ENCODE measurements at places on chromosomes 2 and 18.

- peak; percentile 35 for DNase-seq
Observed at GRCh38 chr2:227774011-227774624, 28.4 kb downstream of the SCYGR8 start.

GRCh38 chr2:240238201-240238600 lies 97.7 kb upstream of the OTOS start:
- DNase-seq: no peak

GRCh38 chr2:64338910-64339500 lies 115.0 kb upstream of the LGALSL start:
- no peak for DNase-seq

DNA sequence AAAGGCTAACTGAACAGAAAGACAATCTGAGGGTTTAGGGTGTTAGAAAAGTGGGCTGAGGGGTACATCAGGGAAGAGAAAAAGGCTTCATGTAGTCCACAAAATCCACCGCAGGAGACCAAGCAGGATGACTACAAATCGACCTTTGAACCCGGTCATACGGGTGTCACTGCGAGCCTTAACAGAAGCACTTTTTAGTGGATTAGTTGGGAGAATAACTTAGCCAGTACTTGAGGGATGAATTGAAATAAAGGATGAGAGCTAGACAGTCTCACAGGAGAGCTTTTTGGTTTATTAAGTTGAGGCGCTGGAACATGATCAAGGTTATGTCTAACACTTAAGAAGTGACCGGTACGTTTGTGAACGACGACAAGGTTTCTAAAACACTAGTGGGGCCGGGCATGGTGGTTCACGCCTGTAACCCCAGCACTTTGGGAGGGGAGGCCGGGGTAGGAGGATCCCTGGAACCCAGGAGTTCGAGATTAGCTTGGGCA lies 217.7 kb downstream of the MCFD2 start:
- no peak for DNase-seq

GRCh38 chr2:9206991-9207640 lies 504 bp downstream of the ASAP2 start:
- DNase-seq: peak; percentile 39

Data from suppressor macrophage treated with lipopolysaccharide for 4 hours (primary cell).